Stimulated activated CD8-positive, alpha-beta memory T cell treated with anti-CD3 and anti-CD28 coated beads, Interleukin-15, amount 100 ng/mL, for 24 hours (primary cell): ENCODE measurements at places on chromosomes 6 and 20.

- no peak for DNase-seq
Observed at GRCh38 chr20:32709632-32710121, 33.6 kb downstream of the COMMD7 start.

DNA sequence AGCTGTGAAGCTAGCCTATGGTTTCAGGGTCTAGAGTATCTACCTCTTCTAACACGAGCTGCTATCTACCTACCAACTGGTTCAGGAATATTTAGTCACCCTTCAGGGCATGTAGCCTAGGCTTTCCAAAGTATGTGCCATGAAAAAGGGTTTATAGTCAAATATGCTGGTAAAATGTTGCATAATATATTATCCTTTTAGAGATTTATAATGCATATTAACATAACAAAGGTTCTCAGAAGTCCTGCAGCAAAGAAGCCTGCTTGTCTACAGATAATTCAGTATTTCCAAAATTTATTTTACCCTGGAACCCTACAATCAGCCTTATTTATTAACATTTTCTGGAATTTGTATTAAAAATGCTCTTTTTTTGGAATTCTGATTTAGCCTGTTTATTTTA is 56.0 kb downstream of the PRDM13 start:
- DNase-seq, result no peak

DNA sequence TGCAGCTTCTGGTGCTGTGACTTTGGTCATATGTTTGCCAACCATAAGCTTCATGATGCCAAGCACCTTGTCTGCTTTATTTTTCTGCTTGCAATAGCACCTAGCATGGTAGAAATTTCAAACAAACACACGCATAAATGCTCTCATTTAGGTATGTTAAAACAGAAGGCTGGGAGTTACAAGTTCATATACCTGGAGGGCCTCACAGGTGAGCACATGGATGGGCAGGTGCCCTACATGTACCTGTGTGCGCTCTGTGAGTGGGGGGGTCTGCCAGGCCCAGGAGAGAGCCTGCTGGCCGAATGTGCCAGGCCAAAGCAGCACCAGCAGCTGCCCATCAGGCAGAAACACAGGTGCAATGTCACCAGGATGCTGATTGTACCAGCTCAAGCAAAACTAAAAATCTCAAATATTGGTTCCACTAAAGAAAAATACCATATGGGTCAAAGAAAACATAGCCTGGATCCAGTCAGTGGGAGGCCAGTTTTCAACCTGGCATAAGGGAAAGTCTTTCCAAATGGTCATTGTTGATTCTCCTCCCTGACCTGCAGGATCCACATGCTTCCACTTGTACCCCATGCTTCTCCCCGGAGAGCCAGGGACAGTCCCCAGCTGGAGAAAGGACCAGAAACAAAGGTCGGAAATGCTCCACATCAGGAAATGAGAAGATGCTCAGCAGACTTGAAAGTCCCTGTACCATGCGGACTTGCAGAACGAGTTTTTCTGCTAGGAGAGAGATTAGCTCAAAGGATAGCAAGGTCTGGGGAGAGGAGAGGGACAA is 7.2 kb upstream of the PFDN4 start:
- DNase-seq, result no peak

- DNase-seq, result no peak
Observed at GRCh38 chr6:14705841-14706377, 540.0 kb upstream of the JARID2 start.

- DNase-seq, result no peak
Observed at GRCh38 chr20:10051185-10051584, 16.4 kb downstream of the ANKEF1 start.

DNA sequence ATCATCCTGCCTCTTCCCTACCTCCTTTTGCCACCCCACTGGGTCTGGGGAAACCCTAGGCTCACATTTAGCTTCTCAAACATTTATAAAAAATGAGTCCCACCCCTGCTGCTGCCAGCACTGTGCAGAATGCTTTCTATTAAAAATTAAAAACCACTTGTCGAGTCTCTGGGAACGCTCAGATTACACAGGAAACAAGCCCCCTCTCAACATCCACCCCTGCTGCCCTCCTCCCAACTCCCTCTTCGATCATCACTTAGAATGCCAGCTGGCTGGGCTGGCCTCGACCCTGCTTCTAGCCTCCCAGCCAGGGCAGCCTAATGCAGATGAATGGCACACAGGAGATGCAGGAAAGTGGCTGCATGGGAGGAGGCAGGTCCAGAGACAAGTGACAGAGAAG is 75.8 kb downstream of the CDH22 start:
- no peak for DNase-seq

DNA sequence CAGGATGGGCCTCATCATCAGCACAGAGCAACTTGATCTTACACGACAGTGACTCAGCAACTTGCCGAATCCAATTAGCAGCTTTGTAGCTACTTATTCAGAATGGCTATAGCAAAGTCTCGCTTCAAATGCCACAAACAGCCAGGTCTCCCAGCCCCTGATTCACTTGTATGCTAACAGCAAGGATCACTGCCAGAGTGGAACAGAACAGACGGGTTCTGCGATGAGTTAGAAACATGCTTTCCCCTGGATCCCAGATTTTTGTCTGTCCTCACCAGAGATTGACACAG is 254.4 kb downstream of the NRN1 start:
- DNase-seq, result no peak

- DNase-seq, result no peak
Observed at GRCh38 chr6:125154761-125155135, 1.2 kb downstream of the TPD52L1 start.
